Naive thymus-derived CD4-positive, alpha-beta T cell (primary cell): ENCODE measurements at places on chromosomes 7 and 10. TPM values are rescaled to one million over a fixed set of nuclear protein-coding genes. Genes with fewer than 3 reads are reported as not detected.

- no peak for DNase-seq
These were observed 51.4 kb downstream of the CAMK2B start for GRCh38 chr7:44273681-44274622.

GRCh38 chr10:34252111-34252510 lies 563.0 kb downstream of the PARD3 start:
- H3K27me3 ChIP-seq: no peaks in the 10 kb centered on the region
- H3K4me1 ChIP-seq: no peaks in the 10 kb centered on the region
- DNase-seq: no peak
- H3K4me3 ChIP-seq: no peak overlapping the region

GRCh38 chr10:117530791-117531190 lies 11.8 kb upstream of the EMX2 start:
- no peak overlapping the region for H3K4me3 ChIP-seq
- peaks cover 3% of the 10 kb centered on the region for H3K27me3 ChIP-seq
- H3K27ac ChIP-seq: no peak overlapping the region
- no peaks in the 10 kb centered on the region for H3K4me1 ChIP-seq

Gene RPEL1
- total RNA-seq: not detected
